ENCODE measurements at places on chromosomes 7 and 10.

- DNase-seq = no peak
Observed at GRCh38 chr10:21495002-21495751, 30.3 kb downstream of the SKIDA1 start.

DNA sequence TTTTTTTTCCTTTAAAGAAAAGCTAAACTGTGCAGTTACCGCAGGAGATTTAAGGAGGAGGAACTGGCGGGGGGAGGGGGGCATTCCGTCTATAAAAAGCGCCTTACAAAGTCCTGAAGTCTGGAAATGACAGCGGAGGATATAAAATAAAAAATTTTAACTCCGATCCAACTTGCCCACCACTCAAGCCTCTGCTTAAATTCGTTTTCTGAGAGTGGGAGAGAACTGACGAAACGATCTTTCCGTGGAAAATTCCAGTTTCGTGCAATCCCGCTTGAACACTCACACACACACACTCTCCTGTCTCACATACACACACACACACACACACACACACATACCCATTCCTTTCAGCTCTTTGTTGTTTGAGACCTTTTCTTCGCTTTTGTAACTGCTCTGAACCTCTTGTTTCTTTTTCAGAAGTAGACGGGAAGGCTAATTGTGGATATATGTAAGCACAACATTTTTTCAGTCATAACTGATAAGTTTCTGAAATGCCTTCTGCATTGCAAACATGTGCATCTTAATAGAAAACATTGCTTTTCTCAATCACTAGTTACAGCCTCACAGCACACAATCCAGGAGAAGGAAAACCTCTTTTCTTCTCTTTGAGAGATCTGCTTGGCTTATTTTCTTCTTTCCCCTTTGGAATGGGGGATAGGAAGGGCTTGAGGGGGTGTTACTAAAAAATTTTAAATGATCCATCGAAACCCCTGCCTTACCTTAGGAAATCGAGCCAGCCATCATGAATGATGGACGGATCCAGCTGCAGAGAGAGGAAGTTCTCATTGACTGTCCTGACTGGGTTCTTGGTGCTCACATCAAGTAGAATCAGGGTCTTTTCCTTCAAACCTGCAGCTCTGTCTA lies 628 bp downstream of the HPSE2 start:
- DNase-seq = no peak

DNA sequence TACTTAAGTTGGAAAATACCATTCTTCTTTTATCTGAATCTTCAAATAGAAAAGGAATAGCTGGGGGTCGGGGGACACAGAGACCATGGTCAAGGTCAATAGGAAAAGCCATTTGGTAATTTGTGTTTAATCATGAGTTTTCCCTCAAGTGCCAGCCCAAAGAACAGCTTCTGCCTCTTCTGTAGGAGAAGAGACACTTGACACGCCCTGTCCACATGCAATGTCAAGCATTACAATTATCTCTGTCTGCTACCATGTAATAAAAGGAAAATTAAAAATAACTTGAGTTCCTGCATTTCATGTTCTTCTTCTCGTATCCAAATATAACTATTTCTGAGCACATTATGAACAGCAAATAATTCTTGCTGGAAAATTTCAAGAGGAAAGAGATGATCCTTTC lies 241.7 kb downstream of the IPMK start:
- DNase-seq = no peak

- no peak for DNase-seq
Observed at GRCh38 chr7:44046321-44047061, 2.0 kb downstream of the DBNL start.

DNA sequence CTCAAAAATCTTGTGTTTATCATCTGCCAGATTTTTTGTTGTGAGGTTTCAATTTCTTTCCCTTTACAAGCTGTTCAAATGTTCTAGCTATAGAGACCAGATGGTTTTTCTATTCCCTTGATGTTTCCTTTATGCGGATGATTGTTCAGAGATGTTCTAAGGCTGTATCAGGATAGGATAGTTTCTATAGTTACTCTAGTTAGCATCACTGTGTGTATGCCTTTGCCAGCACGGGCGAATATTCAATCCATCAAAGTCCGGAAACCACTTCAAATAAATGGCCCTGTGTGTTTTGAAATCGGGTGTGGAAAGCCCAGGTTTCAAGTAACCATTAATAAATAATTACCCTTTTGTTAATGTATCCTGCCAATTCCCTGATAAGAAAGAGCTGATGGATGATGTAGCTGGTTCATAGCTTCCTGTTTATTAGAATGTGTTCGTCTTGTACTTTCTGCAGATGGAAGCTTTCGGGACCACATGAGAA lies 149.8 kb upstream of the PRKCQ start:
- no peak for DNase-seq

DNA sequence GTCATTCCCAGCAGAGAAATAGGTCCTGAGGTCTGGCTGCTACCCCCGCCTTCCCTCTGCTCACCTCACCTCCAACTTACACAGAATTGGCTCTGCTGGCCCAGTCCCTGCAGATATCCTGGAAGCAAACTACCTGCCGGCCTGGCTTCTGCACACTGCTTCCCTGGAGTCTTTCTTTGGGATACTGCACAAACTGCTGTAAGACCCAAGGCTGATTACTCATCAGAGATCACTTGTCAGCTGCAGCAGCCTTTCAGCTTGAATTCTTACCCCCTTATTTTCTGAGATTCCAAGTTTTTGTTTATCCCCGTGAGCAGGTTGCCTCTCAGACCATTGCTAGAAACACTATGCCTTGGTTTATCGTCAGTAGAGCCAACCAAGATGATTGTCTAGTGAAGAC lies 426.4 kb downstream of the PHTF2 start:
- DNase-seq = no peak

- DNase-seq = no peak
Observed at GRCh38 chr7:112129655-112130323, 76.4 kb downstream of the DOCK4 start.

DNA sequence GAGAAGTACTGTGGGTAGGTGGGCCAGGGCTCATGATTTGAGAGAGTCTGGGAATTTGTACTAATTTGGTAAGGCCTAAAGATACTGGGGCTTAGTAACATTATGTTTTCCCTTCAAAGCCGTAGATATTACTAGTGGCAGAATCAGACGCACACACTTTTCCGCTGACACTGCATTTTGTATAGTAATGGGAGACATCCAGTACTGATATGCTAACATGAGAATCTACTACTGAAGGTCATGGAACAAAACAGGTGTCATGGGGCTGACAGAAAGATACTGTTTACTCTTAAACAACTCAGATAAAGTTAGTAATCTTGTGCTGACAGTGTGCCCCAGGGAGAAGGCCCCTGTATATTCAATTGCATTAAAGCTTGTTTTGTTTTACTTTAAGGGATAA lies 11.1 kb upstream of the GIMAP7 start:
- no peak for DNase-seq

DNA sequence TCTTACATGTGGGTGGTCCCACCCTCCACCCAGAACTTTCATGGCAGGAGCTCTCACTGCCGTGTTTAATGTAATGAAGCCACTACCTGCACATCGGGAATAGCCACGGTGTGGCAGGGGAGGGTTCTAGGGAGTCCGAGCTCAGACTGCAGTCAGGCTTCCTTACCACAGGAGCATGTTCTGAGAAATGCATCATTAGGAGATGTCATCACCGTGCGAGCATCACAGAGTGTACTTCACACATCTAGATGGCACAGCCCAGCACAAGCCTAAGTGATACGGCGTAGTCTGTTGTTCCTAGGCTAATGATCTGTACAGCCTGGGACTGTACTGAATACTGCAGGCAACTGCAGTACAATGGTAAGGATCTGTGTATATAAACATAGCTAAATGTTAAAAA lies 153.0 kb upstream of the LANCL2 start:
- DNase-seq = no peak

DNA sequence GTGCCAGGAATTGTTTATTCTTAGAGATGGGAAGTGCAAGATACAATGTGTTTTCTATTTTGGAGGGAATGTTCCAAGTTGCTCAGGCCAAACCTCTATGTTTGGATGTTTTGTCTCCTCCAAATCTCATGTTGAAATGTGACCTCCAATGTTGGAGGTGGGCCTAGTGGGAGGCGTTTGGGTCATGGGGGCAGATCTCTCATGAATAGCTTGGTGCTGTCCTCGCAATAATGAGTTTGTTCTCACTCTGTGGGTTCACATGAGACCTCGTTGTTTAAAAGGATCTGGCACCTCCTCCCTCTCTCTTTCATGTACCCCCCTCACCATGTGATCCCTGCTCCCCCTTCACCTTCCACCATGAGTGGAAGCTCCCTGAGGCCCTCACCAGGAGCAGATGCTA lies 8.3 kb upstream of the GDF10 start:
- no peak for DNase-seq

- DNase-seq = no peak
Observed at GRCh38 chr7:6170571-6171531, 101.6 kb downstream of the CYTH3 start.
